Stimulated activated CD8-positive, alpha-beta memory T cell treated with anti-CD3 and anti-CD28 coated beads, Interleukin-15, amount 100 ng/mL, for 48 hours (primary cell): ENCODE measurements at places on chromosomes 5 and 9.

GRCh38 chr9:102087141-102087540, 348.7 kb upstream of the GRIN3A start:
- no peak for DNase-seq

DNA sequence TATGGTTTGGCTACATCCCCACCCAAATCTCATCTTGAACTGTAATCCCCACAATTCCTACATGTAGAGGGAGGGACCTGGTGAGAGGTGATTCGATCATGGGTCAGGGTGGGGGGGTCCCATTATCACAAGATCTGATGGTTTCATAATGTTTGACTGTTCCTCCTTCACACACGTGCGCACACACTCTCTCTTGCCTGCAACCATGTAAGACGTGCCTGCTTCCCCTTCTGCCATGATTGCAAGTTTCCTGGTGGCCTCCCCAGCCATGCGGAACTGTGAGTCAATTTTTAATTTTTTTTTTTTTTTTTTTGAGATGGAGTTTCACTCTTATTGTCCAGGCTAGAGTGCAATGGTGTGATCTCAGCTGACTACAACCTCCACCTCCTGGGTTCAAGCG, 27.0 kb downstream of the FAM169A start:
- no peak for DNase-seq

DNA sequence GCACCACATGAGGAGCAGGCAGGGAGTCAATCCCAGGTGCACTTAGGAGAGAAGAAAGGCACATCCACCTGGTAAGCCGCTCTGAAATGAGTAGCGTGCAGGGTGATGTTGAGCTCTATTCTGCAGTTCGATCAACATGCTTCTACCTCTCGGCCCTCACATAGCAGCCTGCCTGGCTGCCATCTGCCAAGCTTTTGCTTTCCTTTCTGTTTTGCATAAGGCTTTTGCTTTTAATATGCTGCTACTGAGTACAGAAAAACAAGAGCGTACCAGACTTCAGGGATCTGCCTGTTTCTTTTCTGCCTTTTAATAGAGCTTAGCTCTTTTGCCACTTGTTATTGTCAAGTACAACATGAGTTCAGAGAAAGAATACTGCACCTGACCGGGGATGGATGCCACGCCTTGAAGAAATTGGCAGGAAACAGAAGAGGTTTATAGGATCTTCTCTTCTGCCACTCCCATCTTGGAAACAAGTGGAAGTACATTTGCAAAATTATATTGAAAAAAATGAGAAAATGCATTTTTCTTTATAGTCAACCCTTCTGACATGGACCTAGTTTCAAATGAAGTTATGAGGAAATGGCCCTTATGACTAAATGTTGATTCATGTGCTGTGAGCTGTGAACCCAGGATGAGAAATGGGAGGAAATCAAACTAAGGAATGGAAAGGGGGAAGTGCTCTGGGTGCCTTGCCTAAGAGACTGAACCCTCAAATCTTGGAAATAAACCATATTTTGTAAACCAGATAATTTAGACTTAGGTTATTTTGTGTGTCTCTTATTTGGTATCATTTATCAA, 4.0 kb upstream of the FCHO2 start:
- no peak for DNase-seq

GRCh38 chr5:140037012-140037411, 6.1 kb downstream of the NRG2 start:
- no peak for DNase-seq

- DNase-seq: peak; percentile 39
These were observed 51.9 kb upstream of the PIP5K1B start for GRCh38 chr9:68653141-68653595.

- DNase-seq: no peak
These were observed 22.1 kb downstream of the GABRP start for GRCh38 chr5:170805666-170806065.

DNA sequence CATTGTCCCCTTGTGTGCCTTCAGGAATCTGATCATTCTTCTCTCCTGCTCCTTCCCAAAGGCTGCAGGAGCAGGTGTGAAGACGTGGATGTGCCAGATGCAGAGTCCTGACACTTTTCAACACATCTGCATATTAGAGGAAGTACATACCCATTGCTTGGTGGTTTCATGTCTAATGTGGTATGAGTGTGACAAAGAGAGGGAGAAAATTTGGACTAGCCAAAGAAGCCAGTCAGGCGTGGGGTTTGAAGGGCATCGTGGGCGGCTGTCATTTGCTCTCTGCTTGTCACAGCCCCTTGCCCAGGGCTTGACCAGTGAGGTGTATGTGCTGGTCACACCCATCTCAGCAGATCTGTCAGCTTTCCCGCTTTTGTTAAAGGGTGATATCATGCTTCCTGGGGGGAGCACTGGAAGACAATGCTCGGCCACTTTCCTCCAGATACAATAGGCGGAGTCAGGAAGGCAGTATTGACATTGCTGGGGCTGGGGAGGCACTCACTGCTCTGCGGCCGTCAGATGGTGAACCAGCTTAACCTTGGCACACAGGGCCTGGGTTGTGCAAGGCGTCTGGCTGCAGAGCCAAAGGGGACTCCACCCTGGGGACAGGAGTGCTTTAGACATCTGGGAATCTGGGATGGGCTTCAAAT, 8.6 kb downstream of the TEK start:
- no peak for DNase-seq

- DNase-seq: no peak
These were observed 142.2 kb downstream of the PLCXD3 start for GRCh38 chr5:41368158-41368557.

- DNase-seq: no peak
These were observed 68.5 kb downstream of the KLHL3 start for GRCh38 chr5:137667341-137667740.

DNA sequence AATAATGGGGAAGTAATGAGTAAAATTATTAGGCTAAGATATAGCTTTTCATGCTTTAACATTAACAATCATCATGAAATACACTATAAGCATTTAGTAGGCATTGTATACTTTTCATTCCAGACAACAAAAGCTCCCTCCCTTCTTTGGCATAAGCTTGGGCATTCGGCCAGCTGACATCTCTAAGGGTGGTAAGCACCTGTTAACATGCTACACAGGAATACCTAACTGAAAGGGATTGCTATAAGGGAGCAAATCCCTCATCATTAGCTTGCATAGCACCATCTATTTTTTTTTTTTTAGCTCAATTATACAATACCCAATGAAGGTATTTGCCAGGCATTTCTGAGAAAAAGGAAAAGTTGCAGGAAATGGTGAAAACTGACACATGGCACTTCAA, 16.6 kb downstream of the STRBP start:
- no peak for DNase-seq

GRCh38 chr9:129551393-129551973, 69.4 kb downstream of the C9orf50 start:
- no peak for DNase-seq

DNA sequence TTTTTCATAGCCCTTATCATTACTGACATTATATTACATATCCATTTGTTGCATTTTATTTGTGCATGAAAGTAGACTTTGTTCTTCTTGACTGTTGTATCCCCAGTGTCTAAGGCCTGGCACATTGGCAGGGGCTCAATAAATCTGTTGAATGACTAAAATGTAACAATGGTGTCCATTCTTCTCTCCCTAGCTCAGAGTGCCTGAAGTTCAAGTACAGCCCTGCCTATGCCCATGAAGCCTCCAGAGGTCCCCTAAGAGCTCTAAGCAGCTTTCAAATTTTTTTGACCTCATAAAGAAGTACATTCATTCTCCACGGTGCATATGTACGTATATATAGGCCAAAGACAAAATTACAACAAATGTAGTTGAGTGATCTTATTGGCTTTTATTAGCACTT, 4.2 kb upstream of the BSPRY start:
- DNase-seq: no peak

GRCh38 chr5:96079075-96079474, 117.4 kb upstream of the ELL2 start:
- peak; percentile 40 for DNase-seq

GRCh38 chr5:129098488-129099183, 4.1 kb downstream of the ISOC1 start:
- no peak for DNase-seq

DNA sequence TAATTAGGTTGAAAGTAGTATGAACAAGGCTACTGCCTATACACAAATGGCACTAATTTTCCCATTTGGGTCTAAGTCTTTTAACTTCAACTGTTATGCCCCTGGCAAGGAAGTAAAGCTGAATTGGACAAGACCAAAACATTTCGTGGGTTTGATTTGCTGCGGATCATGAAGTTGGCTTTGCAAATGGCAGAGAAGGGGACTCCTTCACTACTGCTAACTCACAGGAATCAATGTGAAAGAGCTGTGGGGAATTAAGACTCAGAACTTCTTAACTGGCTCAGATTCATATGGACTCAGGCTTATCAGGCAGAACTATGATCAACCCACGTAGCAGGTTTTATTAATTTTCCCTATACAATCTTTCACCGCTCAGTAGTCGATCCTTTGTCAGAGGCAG, 73.8 kb upstream of the IFNE start:
- no peak for DNase-seq

DNA sequence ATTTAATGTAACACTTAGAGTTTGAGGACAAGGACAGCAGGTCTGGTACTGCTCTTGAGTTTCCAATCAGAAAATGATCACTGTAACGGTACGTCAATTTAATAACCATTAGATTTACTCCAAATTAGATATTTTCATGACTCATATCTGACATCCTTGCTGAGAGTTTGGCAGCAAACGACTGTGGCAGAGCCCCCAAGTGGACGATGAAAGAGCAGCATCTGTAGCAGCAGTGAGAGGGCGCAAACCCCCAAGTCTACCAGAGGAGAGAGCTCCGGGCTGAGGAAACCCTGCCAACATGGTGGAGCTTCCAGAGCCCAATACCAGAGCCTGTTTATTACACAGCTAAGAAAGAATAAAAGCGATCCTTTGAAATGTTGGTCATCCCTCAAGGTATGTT, 73.2 kb upstream of the EPB41L4A start:
- DNase-seq: peak; percentile 2

GRCh38 chr5:115657881-115658233, 32.0 kb upstream of the TMED7 start:
- DNase-seq: no peak

DNA sequence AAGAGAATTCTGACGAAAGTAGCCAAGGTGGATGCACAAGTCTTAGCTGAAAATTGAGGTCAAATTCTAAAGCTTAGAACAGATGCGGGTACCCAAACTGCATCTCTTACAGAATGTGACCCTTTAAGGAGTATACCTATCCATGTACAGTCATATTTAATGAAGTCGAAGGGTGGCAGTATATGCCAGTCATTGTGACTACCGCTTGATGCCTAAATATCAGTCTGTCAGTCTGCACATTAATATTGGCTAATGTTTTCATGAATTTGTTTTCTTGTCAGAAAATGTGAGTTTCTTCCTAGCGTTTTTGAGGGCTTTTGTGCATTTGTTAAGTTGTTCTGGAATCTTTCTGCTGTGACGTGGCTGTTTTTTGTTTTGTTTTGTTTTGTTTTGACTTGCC, 264.5 kb upstream of the ELAVL2 start:
- DNase-seq: no peak

DNA sequence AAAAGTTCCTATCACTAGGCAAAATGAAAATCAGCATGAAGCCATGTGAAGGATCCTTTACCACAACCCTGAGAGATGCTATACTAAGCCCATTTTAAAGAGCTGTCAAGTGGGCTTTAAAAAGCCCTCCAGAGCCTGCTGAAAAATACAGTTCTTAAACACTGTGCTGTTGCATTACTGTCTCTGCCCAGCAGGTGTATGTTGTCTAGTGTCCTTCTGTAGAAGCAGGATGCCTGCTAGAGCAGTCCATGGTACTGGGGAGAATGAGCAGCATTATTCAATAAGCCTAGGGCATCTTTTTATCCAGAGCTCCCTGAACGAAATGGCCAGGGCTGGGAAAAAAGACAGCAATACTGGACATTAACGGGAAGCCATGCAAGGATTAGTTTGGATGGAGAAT, 126.2 kb upstream of the PLCXD3 start:
- no peak for DNase-seq

- no peak for DNase-seq
These were observed 62.4 kb downstream of the MAT2B start for GRCh38 chr5:163567811-163568210.

- DNase-seq: no peak
These were observed 145.3 kb downstream of the PLK2 start for GRCh38 chr5:58314356-58315210.

GRCh38 chr9:7756088-7756487, 43.5 kb downstream of the DMAC1 start:
- DNase-seq: no peak

GRCh38 chr5:131671994-131672655, 37.1 kb upstream of the RAPGEF6 start:
- no peak for DNase-seq

DNA sequence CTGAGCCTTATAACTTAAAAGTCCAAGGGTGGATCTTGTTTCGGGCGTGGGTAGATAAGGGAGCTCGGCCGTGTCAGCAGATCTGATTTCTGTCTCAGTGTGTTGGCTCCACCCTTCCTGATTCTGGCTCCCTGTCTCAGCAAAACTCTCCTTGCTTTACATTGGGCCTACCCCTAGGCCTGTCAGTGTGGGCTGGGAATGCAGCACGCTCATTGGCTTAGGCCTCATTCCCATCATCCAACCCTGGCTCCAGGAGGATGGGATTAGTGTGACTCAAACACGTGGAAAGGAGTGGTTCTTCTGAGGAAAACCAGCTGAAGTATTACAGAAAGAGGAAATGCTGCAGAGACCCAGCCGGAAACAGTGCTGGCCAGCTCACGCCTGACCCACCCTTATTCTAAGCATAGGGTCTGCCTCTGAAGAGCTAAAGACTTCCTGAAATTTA, 59.9 kb downstream of the ZFAND5 start:
- peak; percentile 2 for DNase-seq

DNA sequence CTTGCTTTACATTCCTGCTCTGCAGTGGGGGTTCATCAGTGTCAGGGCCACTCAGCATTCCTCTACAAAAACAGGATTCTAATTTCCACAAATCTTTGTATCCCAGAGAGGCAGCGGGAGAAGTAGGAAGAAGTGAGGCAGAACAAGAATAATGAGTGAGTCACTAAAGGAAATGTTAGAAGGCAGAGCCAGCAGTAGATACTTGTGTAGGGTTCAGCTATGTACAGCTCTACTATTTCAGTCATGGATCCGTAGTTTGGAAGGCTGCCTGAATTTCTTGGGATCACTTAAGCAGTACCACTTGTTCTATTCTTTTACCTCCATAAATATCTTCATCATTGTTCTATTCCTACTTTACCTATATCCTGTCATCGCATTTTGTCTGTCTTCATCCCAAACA, 246.3 kb upstream of the TLE4 start:
- no peak for DNase-seq

- DNase-seq: no peak
These were observed 1093.6 kb downstream of the CDH9 start for GRCh38 chr5:25944786-25945185.

- no peak for DNase-seq
These were observed 32.1 kb downstream of the USP20 start for GRCh38 chr9:129867136-129868022.
